ENCODE measurements at places on chromosomes 5 and 9.

- DNase-seq: no peak
Observed at GRCh38 chr5:38793099-38793498, 52.7 kb upstream of the OSMR start.

DNA sequence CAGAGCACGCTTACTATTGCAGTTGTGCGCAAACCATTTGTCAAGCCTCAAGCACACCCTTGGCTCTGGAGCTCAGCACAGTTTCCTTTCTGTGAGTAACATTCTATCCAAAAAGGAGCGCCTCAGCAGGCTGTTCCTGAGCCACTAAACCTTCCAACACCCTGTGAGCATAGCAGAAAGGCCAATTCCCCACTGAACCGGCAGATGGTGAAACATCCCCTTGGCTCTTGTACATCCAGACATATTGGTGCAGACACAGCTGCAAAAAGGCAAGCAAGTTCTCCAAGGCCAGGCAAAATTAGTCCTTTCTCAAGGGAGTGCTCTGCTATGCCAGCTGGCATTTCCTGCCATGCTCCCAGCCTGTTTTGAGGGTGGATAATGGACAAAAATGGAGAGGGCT is 44.1 kb upstream of the CEMIP2 start:
- peak; percentile 60 for DNase-seq

DNA sequence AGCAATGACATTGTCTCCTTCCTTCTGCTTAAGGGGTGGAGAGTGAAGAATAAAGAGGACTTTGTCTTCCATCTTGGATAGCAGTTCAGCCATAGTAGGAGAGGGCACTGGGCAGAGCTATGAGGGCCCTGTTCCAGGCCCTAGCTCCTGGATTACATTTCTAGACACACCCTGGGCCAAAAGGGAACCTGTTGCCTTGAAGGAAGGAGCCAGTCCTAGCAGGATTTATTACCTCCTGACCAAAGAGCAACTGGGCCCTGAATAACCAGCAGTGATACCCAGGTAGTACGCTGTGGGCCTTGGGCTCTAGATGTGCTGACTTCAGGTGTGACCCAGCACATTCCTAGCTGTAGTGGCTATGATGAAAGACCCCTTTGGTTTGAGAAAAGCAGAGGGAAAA is 95.8 kb downstream of the RMI1 start:
- DNase-seq: no peak

DNA sequence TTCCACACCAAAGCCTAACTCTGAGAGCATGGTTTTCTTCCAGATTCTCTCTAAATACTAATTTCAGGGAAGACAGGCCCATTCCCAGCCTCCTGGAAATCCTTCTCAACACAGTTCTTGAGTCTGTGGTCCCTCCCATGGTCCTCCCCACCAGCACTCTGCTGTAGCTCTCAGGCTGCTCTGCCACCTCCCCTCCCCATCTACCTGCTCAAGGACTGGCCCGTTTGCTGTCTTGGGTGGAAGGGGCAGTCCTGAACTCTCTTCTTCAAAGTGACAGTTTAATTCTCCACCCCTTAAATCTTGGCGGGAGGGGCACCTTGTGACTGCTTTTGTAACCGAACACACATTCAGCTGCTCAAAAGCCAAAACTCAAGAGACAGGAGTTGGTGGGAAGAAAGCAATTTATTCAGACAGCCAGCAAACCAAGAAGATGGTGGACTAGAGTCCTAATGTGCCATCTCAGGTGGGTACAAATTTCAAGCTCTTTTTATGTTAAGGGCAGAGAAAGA is 7.6 kb upstream of the LCN15 start:
- DNase-seq: no peak

GRCh38 chr9:36288070-36288469 is 29.8 kb upstream of the GNE start:
- no peak for DNase-seq
